WTC11 (cell line): ENCODE measurements at places on chromosomes 5 and 9.
A peak's percentile ranks its signal among the peaks of the same experiment; 100 is the strongest.

GRCh38 chr9:113536166-113536482, 72.6 kb downstream of the RGS3 start:
- no peak for DNase-seq

DNA sequence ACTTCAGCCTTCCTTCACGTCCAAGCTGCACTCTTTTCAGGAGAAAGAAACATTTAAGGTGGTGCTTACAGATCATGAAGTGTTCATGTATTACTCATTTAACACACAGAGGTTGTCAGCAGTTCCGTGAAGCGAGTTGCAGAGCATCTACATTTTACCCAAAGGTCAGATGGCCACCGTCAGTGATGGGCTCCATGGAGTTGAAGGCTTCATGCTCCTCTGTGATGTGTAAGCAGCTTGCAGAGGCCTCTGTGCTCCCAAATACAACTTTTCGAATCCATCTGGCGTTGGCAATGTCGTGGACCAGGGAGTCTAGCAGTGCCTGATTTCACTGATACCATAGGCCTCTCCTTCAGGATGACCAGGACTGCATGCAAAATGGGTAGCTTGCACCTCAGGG, 53.7 kb upstream of the DMRT3 start:
- DNase-seq = no peak

GRCh38 chr5:67636091-67636490, 439.5 kb upstream of the CD180 start:
- no peak for DNase-seq

GRCh38 chr9:125821078-125821477, 73.9 kb downstream of the PBX3 start:
- no peak for DNase-seq

GRCh38 chr5:150960791-150961396, 56.1 kb upstream of the ZNF300 start:
- no peak for DNase-seq

GRCh38 chr5:67187006-67187715, 9.4 kb downstream of the CD180 start:
- no peak for DNase-seq

DNA sequence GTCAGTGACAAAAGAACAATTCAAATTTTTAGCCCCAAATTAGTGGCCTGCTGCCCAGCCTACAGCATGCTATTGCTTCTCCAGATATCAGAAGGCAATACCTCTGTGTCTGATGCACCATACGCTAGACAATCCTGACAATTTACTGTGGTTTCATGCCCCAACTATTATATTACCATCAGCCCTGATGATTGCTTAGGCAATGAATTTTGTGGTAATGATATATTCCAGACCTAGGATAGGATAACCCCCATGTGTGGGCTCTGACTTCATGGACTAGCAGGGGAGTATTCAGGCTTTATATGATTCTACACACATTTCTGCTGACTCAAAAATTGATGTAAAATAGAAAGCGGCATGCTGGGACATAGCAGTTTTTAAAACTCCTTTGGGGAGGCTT, 168.7 kb upstream of the FST start:
- no peak for DNase-seq

GRCh38 chr5:96909003-96909402, 26.9 kb upstream of the LNPEP start:
- DNase-seq = no peak

- no peak for DNase-seq
Observed at GRCh38 chr5:143448518-143448917, 45.0 kb upstream of the NR3C1 start.

GRCh38 chr9:134854541-134854981, 26.0 kb upstream of the FCN2 start:
- DNase-seq = no peak

DNA sequence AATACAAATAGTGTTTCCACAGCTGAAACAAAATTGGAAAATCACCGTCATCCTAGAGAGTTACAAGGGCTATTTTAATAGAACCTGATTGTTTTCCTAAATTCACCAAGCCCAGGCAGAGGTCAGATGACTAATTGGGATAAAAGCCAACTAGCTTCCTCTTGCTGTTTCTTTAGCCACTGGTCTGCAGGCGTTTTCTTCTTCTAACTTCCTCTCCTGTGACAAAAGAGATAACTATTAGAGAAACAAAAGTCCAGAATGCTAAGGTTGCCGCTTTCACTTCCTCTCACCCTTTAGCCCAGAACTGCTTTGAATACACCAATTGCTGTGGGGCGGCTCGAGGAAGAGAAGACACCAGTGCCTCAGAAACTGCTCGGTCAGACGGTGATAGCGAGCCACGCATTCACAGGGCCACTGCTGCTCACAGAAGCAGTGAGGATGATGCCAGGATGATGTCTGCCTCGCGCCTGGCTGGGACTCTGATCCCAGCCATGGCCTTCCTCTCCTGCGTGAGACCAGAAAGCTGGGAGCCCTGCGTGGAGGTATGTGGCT, at the start of gene TLR4:
TSS of gene TLR4 (plus strand) at position 380 of the 552 bp plus-strand sequence. CDS start at position 450, 70 bp downstream.
- peak; percentile 12 for DNase-seq

DNA sequence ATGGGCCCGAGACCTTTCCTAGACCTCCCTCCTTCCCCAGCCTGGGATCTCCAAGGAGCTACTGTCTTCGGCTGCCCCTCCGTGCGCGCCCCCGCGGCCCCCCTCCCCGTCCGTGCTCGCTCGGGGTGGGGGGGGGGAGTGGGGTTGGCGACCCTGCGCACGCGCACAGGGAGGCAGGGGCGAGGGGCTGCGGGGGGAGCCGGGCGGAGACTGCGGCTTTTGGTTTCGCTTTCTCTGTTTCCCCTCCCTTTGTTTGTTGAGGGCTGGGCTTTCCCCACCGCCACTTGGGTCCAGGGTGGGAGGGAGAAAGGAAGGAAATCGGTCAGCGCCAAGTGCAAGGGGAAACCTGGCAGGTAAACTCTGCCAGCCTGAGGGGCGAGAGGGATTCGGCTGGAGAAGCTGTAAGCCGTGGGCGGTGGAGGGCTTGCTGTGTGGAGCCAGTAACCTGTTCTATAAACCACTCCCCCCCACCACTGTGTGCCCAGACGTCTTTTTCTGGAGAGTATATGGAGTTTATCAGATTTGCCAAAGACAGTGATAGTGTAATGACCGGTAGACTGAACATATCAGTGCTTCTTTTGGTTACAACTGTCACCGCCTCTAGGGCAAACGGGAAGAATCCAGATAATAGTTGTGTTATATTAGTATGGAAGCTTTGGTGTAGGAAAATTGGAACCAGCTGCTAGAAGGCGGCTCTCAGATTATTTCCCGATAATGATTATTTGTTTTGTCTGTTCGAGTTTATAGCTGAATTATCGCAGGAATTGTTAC, 684 bp downstream of the DNAJA1 start:
- peak; percentile 82 for DNase-seq

GRCh38 chr9:94643176-94643575, 3.9 kb upstream of the FBP1 start:
- no peak for DNase-seq

GRCh38 chr9:131020862-131021261, 11.9 kb downstream of the LAMC3 start:
- DNase-seq = no peak

DNA sequence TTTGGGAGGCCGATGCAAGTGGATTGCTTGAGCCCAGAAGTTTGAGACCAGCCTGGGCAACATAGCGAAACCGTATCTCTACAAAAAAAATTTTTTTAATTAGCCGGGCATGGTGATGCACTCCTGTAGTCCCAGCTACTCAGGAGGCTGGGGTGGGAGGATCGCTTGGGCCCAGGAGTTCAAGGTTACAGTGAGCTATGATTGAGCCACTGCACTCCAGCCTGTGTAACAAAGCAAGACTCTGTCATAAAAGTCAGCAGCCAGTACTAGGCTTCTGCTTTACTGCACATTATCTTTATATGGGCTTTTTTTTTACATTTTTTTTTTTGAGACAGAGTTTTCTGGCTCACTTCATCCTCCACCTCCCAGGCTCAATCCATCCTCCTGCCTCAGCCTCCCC, 9.4 kb upstream of the HAVCR1 start:
- DNase-seq = no peak

GRCh38 chr9:127991017-127991756, 10.4 kb upstream of the EEIG1 start:
- no peak for DNase-seq

DNA sequence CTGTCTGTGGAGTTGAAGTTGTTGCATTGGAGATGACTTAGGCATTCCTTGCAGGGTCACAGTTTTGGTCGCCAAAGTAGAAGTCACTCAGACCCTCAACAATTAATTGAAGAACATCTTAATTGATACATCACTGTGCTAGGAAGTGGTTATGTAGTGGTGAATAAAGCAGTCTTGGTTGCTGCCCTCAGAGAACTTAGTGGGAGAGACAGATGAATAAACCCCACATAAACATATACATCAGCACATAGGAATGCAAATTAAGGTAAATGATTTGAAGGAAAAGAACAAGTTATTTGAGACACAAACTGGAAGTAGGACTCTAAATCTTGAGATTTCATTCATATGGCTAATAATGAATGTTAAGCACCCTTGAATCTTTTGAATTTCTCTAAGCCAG, 25.7 kb downstream of the FAM174A start:
- DNase-seq = no peak

GRCh38 chr5:116525674-116526073, 48.9 kb downstream of the SEMA6A start:
- no peak for DNase-seq
